Hypothalamus (tissue), 51 donors: ENCODE measurements at places on chromosomes 16 and 17.

DNA sequence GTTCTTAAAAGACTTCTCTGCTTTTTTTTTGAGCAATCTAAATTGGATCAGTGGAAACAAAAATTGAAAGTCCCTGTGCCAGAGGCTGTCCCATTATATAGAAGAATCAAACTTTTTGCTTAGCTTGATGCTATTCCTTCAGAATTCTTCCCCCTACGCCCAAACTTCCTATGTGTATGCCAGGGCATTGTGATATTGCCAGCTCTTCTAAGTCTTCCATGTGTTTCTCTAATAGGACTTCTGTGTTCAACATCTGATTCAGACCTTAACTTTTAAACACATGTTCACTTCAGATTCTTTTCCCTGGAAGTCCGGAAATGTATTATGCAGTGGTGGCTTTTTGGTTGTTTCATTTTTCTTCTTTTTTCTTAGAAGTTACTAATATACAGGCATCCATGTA is 18.7 kb downstream of the PTRH2 start:
- no peak for DNase-seq

DNA sequence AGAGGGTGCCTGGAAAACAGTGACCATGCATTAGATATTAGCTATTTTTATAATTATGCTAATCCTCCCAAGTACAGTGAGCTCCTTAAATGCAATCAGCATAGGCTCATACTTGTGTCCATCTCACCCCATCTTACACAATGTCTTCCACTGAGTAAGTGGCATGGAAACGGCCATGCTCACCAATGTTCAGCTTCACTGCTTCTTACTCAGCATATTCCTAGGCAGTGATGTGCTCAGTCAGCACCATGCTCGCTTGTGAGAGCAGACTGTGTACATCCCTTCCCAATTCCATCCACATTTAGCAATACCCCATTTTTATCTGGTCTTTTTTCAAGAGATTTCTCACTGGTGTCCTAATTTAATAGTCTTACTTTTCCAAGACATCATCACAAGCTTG is 454.8 kb upstream of the SOX9 start:
- DNase-seq = no peak

DNA sequence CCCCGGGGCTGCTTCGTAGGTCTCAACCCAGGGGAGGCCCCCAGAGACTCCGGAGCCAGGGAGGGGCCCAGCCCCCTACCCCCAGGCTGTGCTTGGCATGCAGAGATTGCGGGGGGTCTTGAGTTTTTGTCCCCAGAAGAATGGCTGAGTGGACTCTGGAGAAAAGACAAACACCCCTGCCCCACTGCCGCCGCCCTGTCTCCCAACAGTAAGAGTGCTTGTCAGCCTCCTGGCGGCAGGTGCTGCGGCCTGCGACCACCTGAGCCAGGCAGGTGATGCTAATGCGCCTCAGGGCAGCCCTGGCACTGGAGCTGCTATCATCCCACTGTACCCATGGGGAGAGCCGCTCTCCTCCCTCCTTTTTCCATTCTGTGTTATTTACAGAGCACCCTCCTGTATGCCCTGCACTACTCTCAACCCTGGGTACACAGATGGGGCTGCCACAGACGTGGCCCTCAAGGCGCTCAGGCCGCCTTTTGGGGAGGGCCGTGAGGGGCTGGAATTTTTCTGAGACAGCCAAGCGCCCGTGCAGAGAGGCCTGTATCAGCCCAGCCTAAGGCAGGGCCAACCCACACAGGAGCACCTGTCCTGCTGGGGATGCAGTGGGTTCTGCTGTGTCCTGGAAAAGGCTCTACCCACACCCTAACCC is 2.6 kb upstream of the IL17C start:
- DNase-seq = no peak

DNA sequence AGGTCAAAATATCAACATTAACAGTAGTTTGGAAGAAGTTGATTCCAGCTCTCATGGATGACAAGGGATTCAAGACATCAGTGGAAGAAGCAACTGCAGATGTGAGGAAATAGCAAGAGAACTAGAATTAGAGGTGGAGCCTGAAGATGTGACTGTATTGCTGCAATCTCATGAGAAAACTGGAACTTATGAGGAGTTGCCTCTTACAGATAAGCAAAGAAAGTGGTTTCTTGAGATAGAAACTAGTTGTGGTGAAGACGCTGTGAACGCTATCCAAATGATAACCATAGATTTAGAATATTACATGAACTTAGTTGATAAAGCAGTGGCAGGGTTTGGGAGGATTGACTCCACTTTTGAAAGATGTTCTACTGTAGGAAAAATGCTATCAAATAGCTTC is 67.8 kb downstream of the GOSR1 start:
- DNase-seq = no peak

- DNase-seq = no peak
Measured at GRCh38 chr16:11968577-11968976, 3.6 kb downstream of the TNFRSF17 start.

DNA sequence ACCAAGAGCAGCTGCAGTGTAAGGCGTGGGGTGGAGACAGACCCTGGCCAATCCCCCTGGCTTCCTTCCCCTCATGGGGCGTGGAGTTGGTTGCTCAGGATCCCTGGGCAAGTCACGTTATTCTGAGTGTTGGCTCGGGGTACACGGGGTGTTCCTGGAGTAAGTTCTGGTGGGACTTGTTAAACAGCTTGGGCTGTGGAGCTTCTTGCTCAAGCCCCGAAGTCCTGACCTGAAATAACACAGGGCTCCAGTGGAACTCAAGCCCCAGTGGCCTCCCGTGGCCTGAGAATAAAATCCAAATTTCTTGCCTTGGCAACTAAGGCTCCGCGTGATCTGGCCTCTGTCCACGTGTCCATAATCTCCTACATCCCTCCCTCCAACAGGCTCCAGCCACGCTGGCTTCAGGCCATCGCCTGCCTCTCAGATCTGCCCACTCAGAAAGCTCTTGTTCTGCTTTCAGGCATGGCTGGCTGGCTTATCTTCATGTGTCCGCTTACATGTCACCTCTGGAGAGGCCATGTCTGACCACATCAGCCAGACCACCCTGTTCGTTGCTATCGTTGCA is 49.3 kb upstream of the BCO1 start:
- DNase-seq = peak; percentile 59

DNA sequence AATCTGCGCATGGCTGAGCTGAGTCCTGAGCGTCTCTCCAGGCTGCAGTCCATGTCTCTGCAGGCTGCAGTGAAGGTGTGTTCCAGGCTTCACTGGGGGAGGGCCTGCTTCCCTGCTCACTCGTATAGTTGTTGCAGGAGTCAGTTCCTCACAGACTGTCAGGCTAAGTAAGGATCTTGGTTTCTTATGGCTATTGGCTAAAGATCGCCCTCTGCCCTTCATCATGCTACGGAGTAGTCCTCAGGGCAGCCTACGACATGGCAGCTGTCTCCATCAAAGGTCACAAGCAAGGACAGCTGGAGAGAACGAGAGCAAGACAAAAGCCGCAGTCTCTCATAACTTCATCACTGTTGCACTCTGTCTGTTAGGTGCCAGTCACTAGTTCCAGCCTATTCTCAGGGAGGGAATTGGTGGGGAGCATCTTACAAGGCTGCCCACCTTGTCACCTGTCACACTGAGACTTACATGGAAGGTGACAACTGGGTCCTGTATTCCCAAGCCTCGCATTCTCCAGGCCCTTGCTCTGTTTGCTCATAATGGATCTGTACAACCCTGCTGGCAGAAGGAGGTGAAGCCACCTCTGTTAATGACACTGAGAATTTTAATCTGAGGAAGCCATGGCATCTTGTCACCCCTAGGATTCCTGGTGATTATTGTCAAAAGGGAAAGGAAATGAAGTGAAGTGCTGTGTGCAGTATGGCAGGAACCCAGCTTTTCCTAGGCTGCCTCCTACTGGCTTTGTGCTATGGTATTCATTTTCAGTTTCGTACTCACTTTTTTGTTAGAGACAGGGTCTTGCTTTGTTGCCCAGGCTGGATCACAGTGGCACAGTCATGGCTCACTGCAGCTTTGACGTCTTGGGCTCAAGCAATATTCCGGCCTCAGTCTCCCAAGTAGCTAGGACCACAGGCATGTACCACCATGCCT is 43.4 kb downstream of the MFSD11 start:
- no peak for DNase-seq

GRCh38 chr17:73924114-73924908 is 279.2 kb upstream of the RPL38 start:
- no peak for DNase-seq

- no peak for DNase-seq
Measured at GRCh38 chr16:19379838-19380237, 37.8 kb upstream of the TMC5 start.

- peak; percentile 51 for DNase-seq
Measured at GRCh38 chr16:67000384-67001351, 12.3 kb downstream of the CES4A start.

GRCh38 chr16:87314990-87315420 is 2.2 kb downstream of the C16orf95 start:
- DNase-seq = no peak

DNA sequence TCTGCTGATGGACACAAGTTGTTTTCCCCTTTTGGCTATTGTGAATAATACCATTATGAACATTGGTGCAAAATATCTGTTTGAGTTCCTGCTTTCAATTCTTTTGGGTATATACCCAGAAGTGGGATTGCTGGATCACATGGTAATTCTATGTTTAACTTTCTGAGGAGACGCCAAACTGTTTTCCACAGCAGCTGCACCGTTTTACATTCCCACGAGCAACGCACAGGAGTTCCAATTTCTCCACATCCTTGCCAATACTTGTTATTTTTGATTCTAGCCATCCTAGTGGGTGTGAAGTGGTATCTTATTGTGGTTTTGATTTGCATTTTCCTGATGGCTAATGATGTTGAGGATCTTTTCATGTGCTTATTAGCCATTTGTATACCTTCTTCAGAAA is 43.4 kb upstream of the GAS7 start:
- DNase-seq = no peak

DNA sequence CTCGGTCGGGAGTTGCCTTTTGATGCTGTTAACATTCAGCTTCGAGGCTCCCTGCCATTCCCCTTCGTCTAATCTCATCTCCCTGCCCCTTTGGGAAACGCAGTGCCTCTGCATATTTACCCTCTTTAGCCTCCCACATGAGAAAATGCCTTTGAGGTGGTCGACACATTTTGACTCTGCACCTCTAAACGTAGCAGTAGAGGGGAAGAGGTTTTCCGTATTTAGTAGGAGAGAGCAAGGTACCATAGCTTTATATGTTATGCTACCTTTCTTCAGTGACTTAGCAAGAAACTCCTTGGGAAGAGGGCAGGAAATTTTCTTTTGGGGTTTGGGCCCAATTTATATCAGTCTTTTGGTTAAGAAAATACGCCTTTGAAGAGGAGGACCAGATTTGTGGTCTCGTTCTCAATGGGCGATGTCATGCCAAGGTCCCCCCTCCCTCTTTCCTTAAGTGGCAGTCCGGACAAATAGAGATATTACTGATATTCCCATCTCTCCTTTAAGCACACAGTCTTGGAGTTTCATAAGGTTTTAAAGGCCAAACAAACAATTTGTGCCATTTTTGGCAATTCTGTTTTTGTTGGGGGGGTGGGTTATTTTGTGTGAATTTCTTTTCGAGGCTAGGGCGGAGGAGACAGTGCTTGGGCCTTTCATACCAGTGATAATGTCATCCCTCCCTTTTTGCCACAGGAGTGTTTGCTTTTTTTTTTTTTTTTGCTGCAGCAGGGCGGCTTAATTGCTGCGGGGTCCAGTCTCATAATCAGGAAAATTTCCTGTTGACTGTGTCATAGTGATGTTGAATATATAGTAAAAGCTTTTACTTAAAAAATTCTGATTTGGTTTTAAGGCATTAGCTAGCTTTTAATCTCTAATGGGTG is 1.5 kb downstream of the PAFAH1B1 start:
- no peak for DNase-seq

DNA sequence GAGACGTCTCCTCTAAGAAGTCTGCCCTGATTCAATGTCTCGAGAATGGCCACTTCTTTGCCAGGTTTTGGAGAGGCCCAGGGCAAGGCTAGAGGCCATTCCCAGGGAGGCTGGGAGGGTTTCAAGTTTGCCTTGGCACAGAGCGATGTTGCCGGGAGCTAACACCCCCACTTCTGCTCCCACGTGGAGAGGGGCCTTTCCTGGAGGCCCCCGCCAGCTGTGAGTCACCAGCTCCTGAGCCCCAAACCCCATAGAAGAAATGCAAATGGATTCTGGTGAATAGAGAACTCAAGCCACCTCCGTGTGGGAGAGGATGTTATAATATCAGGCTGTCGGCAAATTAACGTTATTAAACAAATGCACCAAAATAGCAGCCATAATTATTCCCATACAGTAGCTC is 62.2 kb downstream of the CACNG5 start:
- no peak for DNase-seq

GRCh38 chr17:34519282-34519681 is 60.1 kb upstream of the TMEM132E start:
- no peak for DNase-seq

DNA sequence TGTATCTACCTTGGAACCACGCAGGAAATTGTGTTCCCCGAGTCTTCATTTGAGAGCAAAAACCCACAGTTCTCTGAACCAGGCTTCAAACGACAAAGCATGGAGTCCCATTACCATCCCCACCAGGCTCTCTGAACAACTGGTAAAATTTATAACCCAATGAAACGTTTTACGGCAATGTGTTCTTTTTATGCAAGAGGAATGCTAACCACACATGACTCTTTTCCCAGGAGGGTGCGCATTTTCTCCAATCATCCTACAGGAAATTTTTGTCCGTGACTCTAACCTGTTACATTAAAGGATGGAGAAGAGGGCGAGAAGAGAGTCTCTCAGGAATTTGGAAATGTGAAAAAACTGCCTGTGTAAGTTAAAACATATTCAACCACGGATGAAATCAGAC is 17.8 kb downstream of the STX8 start:
- no peak for DNase-seq
